Tibial nerve (tissue), 4 donors: ENCODE measurements at places on chromosomes 4 and X.

DNA sequence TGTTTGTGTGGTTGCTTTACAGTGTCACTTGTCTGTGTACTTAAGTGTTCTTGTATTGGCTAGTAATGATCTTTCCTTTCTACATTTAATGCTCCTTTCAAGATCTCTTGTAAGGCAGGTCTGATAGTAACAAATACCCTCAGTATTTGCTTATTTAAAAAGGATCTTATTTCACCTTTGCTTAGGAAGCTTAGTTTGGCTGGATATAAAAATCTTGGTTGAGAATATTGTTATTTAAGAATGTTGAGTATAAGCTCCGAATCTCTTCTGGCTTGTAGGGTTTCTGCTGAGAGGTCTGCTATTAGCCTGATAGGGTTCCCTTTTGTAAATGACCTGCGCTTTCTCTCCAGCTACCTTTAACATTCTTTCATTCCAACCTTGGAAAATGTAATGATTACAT, 35.7 kb downstream of the LCORL start:
- H3K27me3 ChIP-seq: no peaks in the 10 kb centered on the region
- no peak overlapping the region for H3K4me3 ChIP-seq

DNA sequence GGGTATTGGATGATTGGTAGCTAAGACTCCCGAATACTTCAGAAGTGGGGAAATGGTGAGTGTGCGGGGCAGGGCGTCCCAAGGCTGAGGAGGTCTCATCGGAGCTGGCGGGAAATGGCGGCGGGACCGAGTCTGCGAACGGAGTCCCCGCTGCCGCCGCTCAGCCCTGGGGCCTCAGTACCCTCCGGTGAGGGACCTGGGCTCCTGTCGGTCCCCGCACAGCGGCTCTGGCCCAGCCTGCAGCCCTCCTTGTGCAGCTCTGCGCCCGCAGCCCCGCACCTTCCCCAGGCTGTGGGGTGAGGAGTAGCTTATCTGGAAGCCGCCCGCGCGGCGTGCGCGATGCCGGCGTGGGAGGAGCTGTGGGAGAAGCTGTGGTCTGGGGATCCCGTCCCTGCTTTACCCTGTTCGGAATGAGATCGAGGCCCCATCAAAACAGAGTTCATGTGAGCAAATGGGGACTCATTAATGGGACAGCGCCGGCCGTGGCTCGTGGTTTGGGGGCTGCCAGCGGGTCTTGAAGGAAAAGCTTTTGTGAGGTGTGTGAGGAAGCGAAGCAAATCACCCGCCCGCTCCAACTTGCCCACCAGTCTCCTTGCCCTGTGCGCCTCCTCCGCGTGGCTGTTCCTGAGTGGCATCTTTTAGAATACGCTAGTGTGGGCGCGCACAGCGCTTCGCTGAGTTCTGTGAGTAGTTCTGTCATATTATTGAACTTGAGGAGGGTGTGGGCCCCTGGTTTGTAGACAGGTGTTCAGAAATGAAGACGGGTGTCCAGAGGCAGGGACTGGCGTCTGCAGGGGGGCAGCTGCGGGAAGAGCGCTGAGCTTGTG, 531 bp downstream of the ZNF141 start:
- peak overlapping the region; percentile 87 for H3K4me3 ChIP-seq
- H3K4me1 ChIP-seq: peaks cover 14% of the 10 kb centered on the region
- DNase-seq: peak; percentile 9
- H3K27me3 ChIP-seq: no peaks in the 10 kb centered on the region
- H3K36me3 ChIP-seq: no peaks in the 10 kb centered on the region

GRCh38 chrX:72016881-72017783, 106.5 kb downstream of the NHSL2 start:
- H3K27me3 ChIP-seq: no peaks in the 10 kb centered on the region
- DNase-seq: no peak
- H3K4me3 ChIP-seq: no peak overlapping the region
- H3K27ac ChIP-seq: no peak overlapping the region
- H3K36me3 ChIP-seq: no peaks in the 10 kb centered on the region

- no peaks in the 10 kb centered on the region for H3K4me1 ChIP-seq
- peaks cover 90% of the 10 kb centered on the region for H3K36me3 ChIP-seq
- DNase-seq: no peak
- no peak overlapping the region for H3K4me3 ChIP-seq
- H3K27ac ChIP-seq: no peak overlapping the region
- no peaks in the 10 kb centered on the region for H3K27me3 ChIP-seq
Measured at GRCh38 chr4:147658501-147658900, 25.5 kb downstream of the PRMT9 start.

- no peak overlapping the region for H3K27ac ChIP-seq
- no peaks in the 10 kb centered on the region for H3K27me3 ChIP-seq
- peaks cover 6% of the 10 kb centered on the region for H3K36me3 ChIP-seq
- no peak for DNase-seq
Measured at GRCh38 chr4:113232194-113232593, 182.7 kb downstream of the ANK2 start.

DNA sequence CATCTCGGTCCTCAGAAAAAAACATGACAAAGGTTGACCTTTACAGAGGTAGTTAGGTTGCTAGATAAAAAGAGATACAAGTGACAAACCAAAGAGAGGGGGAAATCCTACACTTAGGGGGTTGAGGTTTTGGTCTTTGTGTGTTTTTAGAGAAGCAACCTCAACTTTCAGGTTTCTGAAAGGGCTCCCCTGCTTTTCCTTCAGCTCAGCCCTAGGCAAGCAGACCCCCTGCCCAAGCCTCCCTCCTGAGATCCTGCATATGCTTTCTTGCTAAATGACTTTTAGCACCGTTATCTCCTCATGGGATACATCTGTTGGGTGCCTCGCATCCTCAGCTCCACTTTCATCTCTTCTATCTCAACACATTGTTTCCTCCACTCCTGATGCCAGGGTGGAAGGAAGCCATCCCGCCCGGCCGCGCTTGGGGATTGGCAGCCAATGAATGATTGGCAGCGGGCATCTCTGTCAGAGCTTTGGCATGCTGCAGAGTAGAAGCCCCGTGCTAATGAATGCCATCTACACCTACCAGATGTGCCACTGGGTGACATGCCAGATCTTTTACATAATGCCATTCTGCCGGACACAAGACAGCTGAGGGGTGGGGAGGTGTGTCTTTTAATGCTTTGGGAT, 15.0 kb upstream of the PRDM8 start:
- no peak overlapping the region for H3K27ac ChIP-seq
- H3K36me3 ChIP-seq: no peaks in the 10 kb centered on the region
- H3K27me3 ChIP-seq: peaks cover 24% of the 10 kb centered on the region
- no peaks in the 10 kb centered on the region for H3K4me1 ChIP-seq

DNA sequence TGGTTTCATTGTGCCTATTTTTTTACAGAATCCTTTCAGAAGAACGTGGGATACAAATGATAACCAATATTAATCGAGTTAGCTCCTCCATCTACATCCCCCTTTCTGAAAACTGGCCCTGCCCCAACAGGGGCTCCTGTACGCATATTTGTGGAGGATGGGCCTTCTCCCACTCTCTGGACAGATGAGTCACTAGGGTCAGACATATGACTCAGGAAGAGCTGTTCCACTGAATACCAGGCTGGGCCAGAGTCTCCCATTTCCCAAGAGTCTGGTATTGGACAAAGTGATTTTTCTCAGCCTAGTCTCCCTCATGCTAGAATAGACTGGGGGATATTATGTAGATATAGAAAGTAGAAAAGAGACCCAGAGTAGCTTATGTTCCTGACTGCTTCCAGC, 142.4 kb downstream of the TSPAN5 start:
- no peak overlapping the region for H3K27ac ChIP-seq
- no peaks in the 10 kb centered on the region for H3K4me1 ChIP-seq
- H3K27me3 ChIP-seq: no peaks in the 10 kb centered on the region
- DNase-seq: no peak
- H3K4me3 ChIP-seq: no peak overlapping the region

GRCh38 chrX:152632445-152633097, 5.1 kb upstream of the GABRQ start:
- DNase-seq: peak; percentile 78
- H3K36me3 ChIP-seq: no peaks in the 10 kb centered on the region
- no peak overlapping the region for H3K27ac ChIP-seq
- peaks cover 3% of the 10 kb centered on the region for H3K4me1 ChIP-seq
- H3K4me3 ChIP-seq: no peak overlapping the region

DNA sequence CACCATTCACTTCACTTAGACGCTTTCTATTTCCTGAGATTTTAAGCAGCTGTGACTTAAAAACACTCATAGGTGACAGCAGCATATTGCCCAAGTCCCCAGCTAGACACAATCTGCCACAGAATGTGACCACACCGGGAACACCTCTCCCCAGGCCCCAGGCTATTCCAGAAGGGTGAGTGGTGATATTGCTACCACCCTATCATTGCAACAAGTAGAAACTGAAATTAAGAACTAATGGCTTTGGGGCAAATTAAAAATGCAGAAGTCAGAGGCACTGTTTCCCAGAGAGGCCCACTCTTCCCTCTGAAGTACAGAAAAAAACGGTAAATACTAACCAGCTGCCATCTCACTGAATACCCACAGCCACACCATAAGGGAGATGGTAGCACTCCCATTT, 35.0 kb downstream of the QDPR start:
- no peak overlapping the region for H3K4me3 ChIP-seq
- no peaks in the 10 kb centered on the region for H3K36me3 ChIP-seq
- H3K27me3 ChIP-seq: no peaks in the 10 kb centered on the region
- no peaks in the 10 kb centered on the region for H3K4me1 ChIP-seq
- no peak overlapping the region for H3K27ac ChIP-seq

DNA sequence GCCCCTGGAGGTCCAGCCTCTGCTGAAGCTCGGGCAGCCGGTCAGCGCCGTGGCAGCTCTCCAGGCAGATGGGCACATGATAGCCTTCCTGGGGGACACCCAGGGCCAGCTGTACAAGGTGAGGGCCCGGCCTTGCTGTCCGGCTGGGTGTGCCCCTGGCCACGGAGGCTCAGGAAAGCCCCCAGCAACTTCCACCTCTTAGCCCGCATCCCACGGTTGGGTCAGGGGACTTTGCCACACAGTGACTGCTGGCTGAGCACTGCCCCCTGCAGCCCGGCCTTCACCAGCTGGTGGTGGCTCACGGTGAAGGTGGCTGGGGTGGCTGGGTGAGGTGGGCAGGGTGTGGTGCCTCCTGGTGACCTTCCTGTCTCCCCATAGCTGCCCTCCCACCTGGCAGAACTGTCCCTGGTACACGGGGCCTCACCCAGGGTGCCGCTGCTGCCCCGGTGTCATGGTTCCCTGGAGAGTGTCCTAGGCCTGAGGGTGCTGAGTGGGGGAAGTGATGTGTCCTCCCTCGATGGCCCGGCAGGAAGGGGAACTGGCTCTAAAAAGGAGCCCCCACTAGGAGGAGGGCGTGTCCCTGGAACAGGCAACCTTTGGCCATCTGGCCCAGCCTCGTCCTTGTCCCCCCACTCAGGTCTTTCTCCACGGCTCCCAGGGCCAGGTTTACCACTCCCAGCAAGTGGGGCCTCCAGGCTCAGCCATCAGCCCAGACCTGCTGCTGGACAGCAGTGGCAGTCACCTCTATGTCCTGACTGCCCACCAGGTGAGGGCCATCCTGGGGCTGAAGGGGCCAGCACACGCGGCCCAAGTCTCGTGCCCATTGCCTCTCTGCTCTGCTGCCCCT, 4.5 kb downstream of the PLXNB3 start:
- H3K4me3 ChIP-seq: no peak overlapping the region
- H3K27ac ChIP-seq: peak overlapping the region; percentile 82
- H3K4me1 ChIP-seq: peaks cover 35% of the 10 kb centered on the region
- no peaks in the 10 kb centered on the region for H3K36me3 ChIP-seq
- no peaks in the 10 kb centered on the region for H3K27me3 ChIP-seq

DNA sequence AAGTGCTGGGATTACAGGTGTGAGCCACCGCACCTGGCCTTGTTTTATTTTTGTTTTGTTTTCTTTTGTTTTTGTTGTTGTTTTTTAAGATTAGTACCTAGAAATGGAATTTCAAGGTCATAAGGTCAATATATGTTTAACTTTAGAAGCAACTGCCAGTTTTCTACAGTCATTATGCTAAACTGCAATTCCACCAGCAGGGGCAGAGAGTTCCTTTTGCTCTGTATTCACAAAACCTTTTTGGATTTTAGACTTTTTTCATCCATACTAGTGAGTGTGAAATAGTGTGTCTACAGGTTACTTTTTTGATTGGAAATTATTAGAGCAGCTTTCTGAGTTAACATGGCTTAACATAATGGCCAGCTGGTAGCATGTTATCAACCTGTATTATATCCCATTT, 580.6 kb downstream of the TRIML1 start:
- H3K27me3 ChIP-seq: no peaks in the 10 kb centered on the region
- no peak for DNase-seq
- no peaks in the 10 kb centered on the region for H3K4me1 ChIP-seq

DNA sequence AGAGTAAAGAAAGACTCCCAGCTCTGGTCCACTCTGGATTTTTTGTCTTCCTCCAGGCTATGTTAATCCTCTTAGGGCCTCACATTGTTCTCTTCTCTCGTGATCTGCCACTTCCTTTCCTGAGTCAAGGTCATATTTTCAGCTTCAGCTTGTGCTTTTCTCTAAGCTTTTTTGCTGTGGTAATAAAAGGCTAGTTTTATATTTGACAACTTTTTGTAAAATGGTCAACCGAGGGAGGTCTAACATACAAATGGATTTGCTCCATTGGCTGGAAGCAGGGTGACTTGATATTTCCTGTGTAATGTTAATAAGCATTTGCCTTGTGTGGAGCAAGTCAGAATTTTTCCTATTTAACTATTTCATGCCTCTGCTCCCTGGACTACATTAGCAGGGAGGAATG, 239.7 kb downstream of the RAB28 start:
- no peak for DNase-seq
- no peak overlapping the region for H3K27ac ChIP-seq
- H3K27me3 ChIP-seq: no peaks in the 10 kb centered on the region
- no peaks in the 10 kb centered on the region for H3K36me3 ChIP-seq
- no peak overlapping the region for H3K4me3 ChIP-seq

DNA sequence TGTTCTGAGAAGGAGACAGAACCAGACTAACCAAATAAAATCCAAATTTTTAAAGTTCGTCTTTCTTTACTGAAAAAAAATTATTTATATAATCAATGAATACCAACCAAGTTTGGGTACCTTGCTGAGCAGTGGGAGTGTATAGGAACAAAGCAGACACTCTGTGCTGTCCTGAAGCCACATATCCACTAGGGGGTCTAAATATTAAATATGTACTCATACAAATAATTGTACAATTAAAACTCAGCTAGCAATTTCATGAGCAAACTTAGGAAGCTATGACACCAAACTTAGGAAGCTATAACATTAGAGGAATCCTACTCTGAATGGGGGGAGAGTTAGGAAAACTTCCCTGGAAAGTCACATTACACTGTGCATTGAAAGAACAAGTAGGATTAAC, 582.0 kb upstream of the EPHA5 start:
- H3K27me3 ChIP-seq: no peaks in the 10 kb centered on the region
- no peaks in the 10 kb centered on the region for H3K4me1 ChIP-seq
- no peak overlapping the region for H3K4me3 ChIP-seq
- no peak overlapping the region for H3K27ac ChIP-seq

GRCh38 chrX:46673620-46674359, 85.1 kb downstream of the SLC9A7 start:
- H3K36me3 ChIP-seq: no peaks in the 10 kb centered on the region
- DNase-seq: no peak
- H3K27ac ChIP-seq: no peak overlapping the region
- H3K4me1 ChIP-seq: no peaks in the 10 kb centered on the region
